ENCODE measurements at places on chromosomes 7 and 10. TPM values are rescaled to one million over a fixed set of nuclear protein-coding genes. Genes with fewer than 3 reads are reported as not detected.

DNA sequence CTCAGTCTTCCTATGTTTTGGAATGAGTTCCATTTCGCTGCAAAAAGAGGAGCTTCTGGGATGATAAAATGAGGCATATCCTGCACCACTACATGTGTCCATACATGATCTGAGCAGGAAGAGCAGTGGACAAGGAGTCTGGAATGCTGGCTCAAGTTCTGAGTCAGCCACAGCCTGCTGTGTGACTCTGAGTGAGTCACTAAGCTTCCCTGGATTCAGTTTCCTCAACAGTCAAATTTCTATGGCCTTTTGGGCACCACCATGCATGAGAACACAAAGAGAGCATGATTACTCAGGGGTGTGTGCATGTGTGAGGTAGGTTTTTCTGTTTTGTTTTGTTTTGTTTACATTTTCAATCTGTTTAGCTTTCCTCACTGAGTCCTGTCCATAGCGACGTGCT lies 254.6 kb downstream of the ANKRD30A start:
- H3K36me3 ChIP-seq = no peaks in the 10 kb centered on the region
- no peaks in the 10 kb centered on the region for H3K27me3 ChIP-seq
- H3K27ac ChIP-seq = no peak overlapping the region
- no peak for DNase-seq

DNA sequence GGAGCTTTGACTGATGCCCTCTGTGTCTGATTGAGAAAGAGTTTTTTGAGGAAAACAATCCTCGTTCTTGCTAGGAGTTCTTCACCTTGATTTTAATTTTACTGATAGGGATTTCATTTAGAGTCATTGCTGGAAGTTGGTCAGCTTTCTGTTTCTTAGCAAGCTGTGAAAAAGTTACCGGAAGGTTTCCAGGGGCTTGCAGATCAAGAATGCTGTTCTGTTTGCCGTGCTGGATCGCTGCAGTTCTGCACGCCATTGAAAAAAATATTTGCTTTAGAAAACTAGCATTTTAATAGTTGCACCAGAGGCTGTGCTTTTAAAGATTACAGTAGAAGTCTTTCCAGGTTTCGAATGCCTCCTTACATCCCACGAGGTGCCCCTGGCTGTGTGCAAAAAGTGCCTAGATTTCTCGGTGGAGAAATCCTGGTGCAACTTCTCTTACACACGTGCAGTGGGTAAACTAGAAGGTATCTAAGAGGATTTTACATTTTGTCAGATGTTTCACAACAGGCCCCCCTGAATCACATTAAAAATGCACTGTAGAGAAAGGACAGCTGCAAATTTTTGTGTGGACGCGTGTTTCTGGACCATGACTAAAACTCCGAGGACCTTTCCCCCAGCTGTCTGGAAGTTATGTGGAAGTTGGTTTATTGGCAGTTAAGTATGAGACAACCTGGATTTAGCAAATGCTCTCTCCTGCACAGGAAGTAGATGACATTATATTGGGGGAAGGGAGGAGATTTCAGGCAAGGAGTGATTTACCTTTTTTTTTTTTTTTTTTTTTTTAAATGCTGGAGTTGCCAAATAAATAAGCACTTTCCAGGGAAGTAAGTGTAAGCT lies 5.8 kb downstream of the TCF7L2 start:
- H3K27ac ChIP-seq = peak overlapping the region; percentile 74
- peaks cover 6% of the 10 kb centered on the region for H3K4me1 ChIP-seq
- no peak for DNase-seq
- no peaks in the 10 kb centered on the region for H3K27me3 ChIP-seq
- peaks cover 9% of the 10 kb centered on the region for H3K36me3 ChIP-seq

- H3K27me3 ChIP-seq = peaks cover 2% of the 10 kb centered on the region
- no peaks in the 10 kb centered on the region for H3K36me3 ChIP-seq
- no peaks in the 10 kb centered on the region for H3K4me1 ChIP-seq
- DNase-seq = no peak
- H3K4me3 ChIP-seq = no peak overlapping the region
Observed at GRCh38 chr10:2817940-2818636, 249.3 kb upstream of the PFKP start.

The PLAC9 gene
- total RNA-seq = 0.79 TPM

The CALN1 gene
- total RNA-seq = 0.14 TPM

The C1QL3 gene
- not detected for total RNA-seq

The HMX2 gene
- not detected for total RNA-seq

The CHRM2 gene
- 0.08 TPM for total RNA-seq
